ENCODE measurements at places on chromosomes 3 and 15.

GRCh38 chr3:74709951-74710350 is 95.5 kb upstream of the CNTN3 start:
- no peak for DNase-seq

- DNase-seq, result no peak
Observed at GRCh38 chr3:151203051-151203420, at the start of gene GPR171. Gene GPR171 (minus strand): TSS chr3:151203216. CDS start chr3:151199386, 3,830 bp downstream.

- DNase-seq, result no peak
Observed at GRCh38 chr3:69004138-69004537, 9.3 kb downstream of the EOGT start.

DNA sequence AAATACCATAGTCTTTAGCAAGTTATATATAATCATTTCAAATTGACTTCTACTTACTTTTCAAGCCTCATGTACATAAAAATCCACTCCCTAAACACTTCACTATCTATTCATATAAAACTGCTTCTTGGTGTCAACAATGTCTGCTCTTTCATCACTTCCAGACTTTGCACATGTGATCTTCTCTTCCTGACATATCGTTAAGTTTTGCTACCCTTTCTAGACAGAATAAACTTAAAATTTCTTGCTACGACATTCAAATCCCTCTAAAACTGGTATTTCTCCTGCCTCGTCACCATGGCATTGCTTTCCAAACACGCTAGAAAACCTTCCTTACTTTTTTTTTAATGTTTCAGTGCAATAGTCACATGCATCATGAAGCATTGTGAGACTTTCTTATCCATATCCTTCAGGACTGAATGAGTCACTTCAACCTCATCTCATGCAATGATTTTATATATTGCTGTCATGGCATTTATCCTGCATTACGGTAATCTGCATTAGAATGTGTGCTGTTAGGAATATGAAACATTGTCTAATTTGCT is 122.8 kb downstream of the GMNC start:
- no peak for DNase-seq

DNA sequence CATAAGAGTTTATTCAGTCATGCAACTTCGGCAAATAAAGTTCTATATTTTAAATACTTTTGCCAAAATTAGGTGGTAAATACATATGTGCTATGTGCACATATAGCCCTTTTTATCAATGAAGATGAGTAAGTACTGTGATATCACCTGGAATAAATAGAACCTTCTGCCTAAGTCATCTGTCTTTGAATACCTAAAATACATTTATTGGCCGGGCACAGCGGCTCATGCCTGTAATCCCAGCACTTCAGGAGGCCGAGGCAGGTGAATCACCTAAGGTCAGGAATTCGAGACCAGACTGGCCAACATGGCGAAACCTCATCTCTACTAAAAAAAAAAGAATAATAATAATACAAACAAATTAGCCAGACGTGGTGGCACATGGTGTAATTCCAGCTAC is 73.8 kb upstream of the FLNB start:
- DNase-seq, result no peak

DNA sequence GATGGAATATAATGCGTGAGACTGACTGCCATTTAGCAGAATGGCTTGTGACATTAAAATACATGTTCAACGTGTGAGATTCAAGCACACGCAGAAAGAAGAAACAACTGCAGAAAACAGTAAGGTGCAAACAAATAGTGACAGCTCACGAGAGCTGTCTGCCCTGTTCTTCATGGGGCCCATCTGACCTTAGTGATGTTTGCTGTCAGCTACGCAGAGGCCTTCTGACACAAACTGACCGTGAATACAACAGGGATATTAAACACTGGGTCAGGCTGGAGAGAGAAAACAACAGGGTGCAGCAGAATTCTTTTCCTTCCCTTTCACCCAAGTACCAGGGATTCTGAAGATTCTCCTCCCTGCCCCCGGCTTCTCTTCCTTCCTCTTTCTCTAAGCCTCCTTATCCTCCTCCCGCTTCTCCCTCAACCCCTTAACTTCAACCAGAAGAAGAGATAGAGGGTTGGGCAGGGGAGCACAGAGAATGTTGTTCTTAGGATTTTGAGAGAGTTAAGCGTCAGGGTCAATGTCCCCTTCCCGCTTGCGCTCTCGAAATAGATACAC is 2.1 kb downstream of the TNFAIP8L3 start:
- no peak for DNase-seq

DNA sequence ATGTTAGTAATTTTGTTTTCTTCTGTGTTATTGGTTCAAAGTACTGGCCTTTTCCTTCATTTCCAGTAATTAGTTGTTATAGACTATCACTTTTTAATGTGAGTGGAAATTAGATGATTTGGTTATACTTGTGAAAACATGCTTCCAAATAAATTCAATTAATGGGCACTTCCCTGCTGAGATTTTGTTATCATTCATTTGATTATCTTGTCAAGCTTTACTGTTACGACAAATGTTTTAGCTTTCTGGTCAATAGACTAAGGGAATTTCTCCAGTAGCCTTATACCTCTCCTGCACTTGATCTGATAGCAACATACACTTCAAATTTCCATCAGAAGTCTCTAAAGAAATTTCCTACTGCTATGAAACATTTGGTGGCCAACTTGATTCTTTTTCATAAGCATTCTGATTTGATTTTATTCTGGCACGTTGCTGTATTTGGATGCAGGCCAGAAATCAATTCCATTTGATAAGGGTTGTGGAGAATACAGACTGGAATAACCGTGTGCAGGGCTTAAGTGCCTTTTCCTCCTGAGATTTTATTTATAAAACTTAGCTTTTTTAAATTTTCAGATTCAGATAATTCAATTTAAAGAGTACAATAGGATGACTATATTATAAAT is 573.8 kb upstream of the NAALADL2 start:
- DNase-seq, result no peak

- DNase-seq, result no peak
Observed at GRCh38 chr15:74631408-74631807, 15.8 kb downstream of the CLK3 start.

GRCh38 chr3:65593780-65594752 is 444.7 kb downstream of the MAGI1 start:
- no peak for DNase-seq

DNA sequence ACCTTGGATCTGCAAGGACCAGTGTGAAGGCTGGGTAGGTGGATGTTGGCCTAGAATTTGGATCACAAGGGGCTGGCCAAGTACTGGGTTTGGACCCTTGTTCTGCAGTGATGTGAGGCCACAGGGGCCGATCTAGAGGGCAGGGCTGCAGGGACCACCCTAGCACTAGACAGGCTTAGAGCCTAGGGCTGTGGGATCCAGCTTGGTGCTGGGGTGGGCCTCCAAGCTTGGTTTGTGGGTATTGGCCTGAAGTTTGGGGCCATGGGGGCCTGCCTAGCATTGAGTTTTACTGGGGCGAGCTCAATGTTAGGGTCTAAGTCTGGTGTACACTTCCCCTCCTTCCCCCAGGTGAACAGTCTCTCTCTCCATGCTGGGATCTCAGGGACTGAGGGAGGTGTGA is 36.5 kb downstream of the UBE3A start:
- no peak for DNase-seq

DNA sequence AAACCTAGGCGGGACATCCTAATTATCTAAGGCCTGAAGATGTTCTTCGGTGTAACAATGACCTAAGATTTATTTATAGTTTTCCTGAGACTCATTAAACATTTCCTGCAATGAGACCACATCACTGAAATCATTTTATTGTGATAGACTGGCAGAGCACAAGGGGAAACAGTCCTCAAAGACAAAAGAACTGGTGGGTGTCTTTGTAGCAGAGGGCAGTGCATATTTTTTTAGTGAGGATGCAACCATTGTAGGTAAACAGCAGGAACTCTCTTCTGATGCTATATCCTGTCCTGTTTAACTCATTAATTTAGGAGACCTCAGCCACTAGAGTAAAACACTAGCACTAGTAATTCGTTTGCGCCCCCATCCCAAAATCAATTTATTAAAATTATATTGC is 100.0 kb downstream of the MAGI1 start:
- no peak for DNase-seq

DNA sequence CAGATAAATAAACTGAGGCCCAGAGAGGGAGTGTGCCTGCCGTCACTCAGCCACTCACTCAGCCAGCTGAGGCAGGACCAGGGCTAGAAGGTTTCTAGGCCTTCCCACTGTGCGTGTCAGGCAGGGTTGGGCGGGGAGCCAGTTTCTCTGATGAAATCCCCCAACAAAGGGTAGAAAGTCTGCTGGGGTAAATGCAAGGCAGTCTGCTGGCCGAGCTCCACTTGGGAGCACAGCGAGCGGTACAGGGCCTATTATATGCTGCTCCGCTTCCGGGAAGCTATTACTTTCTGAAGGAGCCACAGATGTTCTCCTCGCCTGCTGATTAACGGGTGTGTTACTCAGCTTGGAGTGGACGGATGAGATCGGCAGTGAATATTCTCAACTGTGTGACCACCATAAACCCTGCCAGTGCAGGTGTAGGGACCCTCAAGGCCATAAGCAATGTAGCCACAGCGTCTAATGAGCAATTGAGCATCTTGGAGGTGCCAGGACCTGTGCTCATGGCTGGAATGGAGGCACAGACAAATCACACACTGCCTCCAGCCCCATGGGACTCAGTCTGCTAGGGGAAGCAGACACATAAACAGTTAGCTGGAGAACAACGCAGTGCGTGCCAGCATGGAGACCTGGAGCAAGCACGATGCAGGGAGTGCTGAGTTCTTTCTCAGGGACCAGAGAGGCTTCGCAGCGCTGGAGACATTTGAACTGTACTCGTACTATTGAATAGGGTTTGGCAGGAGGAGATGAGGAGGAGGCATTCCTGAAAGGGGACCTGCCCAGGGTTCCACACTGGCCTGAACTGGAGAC is 42.1 kb downstream of the CORO2B start:
- DNase-seq, result peak; percentile 59

- DNase-seq, result no peak
Observed at GRCh38 chr3:171458071-171458863, 1.9 kb downstream of the TNIK start.

- no peak for DNase-seq
Observed at GRCh38 chr3:157633241-157633640, 130.0 kb upstream of the VEPH1 start.

DNA sequence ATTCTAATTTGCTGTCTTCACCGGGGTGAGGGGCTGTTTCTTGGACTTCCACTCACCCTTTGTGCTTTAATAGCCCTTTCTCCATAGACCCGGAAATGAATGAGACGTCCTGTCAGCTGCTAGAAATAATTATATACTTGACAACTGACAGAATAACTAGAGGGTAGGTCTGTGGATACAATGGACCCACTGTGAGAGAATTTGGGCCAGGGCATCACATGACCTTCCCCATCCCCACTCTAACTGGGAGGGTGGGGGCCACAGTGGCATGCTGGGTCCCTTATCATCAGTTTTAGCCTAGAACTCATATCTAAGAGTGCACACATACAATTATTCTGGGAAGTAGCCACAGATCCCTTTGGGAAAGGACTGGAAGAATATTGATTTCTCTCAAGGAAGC is 25.9 kb upstream of the MINAR1 start:
- no peak for DNase-seq

GRCh38 chr3:68256635-68257223 is 602.3 kb upstream of the SUCLG2 start:
- no peak for DNase-seq

DNA sequence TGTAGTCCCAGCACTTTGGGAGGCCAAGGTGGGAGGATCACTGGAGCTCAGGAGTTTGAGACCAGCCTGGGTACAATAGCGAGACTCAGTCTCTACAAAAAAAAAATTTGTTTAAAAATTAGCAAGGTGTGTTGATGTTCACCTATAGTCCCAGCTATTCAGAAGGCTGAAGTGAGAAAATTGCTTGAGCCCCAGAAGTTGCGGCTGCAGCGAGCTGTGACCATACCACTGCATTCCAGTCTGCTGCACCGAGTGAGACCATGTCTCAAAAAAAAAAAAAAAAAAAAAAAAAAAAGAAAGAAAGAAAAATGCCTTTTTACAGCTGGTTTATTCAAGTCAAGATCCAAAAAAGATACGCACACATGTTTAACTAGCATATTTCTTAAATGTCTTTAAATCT is 17.0 kb upstream of the MUC20 start:
- no peak for DNase-seq

- DNase-seq, result no peak
Observed at GRCh38 chr3:30502742-30503073, 103.7 kb upstream of the TGFBR2 start.

GRCh38 chr3:130929804-130930203 is 35.9 kb downstream of the ATP2C1 start:
- no peak for DNase-seq

GRCh38 chr15:60223176-60223575 is 174.6 kb downstream of the ANXA2 start:
- DNase-seq, result peak; percentile 17

DNA sequence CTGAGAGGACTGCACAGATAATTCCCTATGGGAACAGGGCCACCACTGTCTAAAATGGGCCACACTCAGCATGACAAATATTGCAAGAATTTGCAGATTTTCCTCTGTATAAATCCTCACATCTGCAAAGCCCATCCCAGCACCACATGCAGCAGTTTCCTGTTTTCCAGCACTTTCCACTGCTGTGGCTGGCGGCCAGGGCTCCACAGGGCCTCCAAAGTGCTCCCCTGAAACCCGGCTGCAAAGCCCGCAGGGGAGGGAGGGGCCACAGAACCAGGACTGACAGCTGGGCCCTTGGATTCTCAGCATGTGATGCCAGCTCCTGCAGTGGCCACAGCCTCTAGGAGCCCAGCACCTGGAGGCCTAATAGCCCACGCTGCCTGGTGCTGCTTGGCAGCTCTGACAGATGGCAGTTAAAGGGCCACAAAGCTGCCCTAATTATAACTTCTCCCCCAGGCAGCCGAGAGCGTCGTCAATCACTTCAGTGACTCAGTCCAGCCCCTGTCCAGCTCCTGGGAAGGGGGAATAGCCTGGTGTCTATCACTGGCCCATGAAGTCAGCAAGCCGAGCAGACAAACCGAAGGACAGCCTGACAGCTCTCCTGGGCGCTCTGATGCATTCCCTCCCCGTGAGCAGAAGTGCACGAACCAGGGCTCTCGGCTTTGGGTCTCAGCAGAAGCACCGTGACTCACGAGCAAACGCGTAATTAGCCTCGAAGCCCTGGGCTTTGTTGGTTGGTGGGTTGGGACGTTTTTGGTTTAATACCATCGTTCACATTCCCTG is 4.7 kb downstream of the LRRC15 start:
- DNase-seq, result no peak

DNA sequence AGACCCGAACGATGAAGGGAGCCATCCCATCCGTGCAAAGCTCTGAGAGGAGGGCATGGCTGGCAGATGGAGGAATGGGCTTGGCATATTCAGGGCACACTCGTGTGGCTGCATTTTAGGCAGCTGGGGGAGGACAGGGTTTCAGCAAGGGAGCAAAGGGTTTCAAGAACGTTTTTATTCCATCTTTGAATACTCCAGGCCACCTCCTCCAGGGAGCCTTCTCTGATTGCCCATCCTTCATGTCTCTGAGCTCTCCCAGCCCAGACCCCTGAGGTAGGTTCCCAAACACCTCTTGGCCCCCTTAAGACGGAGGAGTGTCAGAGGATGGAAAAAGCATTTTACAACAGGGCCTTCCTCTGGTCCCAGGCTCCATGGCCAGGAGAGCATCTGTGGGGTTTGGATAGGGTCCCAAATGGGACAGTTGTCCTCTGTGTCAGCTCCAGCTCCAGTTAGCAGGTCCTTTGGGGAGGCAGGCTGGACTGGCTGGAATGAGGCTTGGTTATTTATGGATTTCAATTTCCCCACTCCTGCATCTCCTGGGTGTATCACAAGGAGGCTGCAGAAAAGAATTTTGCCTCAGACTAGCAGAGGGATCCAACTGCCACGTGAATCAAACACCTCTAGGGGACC is 17.7 kb upstream of the SLC6A1 start:
- no peak for DNase-seq

- DNase-seq, result no peak
Observed at GRCh38 chr15:91572110-91572509, 281.4 kb upstream of the SLCO3A1 start.

Data from NCI-H1436 treated with DMSO at 0.1 percent for 48 hours (cell line).